Hippocampal formation (tissue), 2 donors: ENCODE measurements at places on chromosomes 12 and 14.

GRCh38 chr12:51429700-51430099 is 5.1 kb downstream of the SLC4A8 start:
- DNase-seq, result no peak

GRCh38 chr14:69997849-69998248 is 118.6 kb downstream of the SMOC1 start:
- DNase-seq, result no peak

DNA sequence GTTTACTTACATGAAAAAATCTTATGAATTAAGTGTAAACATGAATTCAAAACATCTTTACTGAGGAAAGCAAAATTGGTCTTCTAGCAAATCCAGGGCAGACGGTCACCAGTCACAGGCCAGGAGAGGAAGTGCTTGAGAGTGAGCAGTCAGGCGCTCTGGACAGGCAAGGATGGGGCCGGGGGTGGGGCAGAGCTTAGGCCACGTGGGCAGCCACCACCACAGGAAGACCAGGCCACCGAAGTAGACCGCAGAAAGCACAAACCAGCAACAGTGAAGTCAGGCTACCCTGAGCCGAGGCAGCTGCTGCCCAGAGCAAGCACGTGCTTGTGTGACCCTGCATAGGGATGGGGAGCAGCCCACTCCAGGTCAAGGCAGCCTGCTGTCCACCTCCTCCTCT is 33.5 kb downstream of the SLC6A12 start:
- DNase-seq, result peak; percentile 47

DNA sequence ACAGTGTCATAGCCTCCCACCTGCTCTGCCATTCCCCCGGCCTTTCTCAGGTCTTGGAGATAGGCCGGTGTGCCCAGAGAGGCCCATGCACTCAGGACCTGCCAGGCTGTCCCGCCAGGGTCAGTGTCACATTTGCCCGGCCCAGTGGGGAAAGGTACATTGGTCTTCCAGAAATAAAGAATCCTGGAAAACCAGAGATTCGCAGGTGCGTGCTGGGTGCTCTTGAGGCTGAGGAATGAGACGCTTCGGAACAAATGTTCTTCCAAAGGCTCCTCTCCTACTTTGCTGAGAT is 205.8 kb upstream of the RTL1 start:
- no peak for DNase-seq

- no peak for DNase-seq
Observed at GRCh38 chr12:119877639-119877948, 474 bp upstream of the CIT start.

GRCh38 chr12:68837215-68837614 is 29.2 kb downstream of the MDM2 start:
- DNase-seq, result no peak

GRCh38 chr12:26971963-26972362 is 33.7 kb downstream of the FGFR1OP2 start:
- no peak for DNase-seq

DNA sequence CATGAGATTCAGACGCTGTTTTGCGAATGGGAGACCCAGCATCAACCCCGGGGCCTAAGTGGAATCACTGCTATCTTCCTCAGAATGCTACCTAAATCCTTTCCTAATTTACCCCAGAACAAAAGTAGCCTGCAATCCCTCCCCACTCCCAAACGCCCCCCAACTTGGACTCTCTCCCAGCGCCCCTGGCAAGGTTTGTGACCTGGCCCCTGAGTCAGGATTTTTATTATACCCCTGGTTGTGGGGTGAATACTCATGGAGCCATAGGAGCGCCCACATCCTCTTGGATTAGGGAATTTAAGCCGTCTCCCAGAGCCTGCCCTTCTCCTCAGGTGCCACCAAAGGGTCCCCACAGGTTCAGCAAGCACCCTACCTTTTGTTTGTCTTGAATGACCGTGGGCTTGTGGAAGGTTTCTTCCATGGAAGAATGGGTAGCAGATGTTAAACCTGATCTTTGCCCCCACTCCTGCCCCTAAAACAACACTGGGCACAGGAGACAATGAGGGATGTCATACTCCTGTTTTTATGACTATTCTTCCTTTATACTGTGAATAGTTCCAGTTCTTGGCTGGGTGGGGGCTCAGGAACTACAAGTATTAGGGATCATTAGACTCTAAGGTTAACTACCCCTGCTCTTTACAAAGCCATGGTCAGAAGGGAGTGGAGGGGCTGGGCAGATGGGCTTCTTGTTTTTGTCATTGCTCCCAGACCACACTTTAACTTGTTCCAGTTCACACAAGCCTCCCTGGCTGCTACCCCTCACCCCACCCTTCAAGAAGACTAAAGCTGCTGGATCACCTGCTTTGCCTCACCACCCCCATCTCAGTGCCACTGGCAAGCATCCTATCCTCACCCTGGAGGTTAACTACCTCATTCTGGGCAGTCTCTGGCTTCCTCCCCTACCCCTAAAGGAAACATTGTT is 630 bp downstream of the MYL6B start:
- DNase-seq, result no peak
